Right renal pelvis (tissue), 4 donors: ENCODE measurements at places on chromosomes 4 and X. TPM values are rescaled to one million over a fixed set of nuclear protein-coding genes. Genes with fewer than 3 reads are reported as not detected.

The CD40LG gene
- polyA plus RNA-seq: 0.10 TPM

- no peak for DNase-seq
These were observed 68.4 kb downstream of the MAOB start for GRCh38 chrX:43813898-43814297.

- DNase-seq: no peak
These were observed 579.4 kb downstream of the GRXCR1 start for GRCh38 chr4:43471950-43472349.

DNA sequence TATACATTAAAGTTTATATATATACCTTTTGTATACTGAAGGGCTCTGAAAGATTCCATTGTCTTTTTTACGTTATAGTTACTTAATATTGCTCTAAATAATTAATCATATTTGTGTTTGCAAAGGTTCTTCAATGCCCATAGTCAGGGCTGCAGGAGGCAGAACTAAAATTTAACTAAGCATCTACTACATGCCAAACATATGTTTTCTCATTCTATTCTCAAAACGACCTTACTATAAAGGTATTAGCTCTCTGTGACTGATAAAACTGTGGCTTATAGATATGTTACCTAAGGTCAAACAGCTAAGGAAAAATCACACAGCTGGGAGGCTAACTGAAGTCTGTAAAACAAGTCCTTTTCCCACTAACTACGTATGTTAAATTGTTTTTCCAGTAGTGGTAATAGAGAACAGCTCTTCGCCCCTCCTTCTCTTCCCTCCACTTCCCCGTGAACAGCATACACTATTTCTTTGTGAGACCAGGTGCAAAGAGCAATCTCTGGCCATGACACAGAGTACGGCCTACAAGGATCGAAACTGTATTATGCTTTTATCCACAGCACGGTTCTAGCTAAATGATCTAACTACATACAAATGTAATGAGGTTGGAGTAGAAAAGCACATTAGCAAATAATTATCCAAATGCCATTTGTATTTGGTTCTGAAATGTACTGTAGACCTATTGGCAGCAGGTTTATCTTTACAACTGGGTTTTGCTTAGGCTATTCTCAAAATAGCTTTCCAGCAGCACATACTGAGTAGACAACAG lies 1.7 kb downstream of the CNOT6L start:
- peak; percentile 17 for DNase-seq

GRCh38 chr4:45569619-45570018 lies 554.2 kb downstream of the GABRG1 start:
- DNase-seq: no peak

DNA sequence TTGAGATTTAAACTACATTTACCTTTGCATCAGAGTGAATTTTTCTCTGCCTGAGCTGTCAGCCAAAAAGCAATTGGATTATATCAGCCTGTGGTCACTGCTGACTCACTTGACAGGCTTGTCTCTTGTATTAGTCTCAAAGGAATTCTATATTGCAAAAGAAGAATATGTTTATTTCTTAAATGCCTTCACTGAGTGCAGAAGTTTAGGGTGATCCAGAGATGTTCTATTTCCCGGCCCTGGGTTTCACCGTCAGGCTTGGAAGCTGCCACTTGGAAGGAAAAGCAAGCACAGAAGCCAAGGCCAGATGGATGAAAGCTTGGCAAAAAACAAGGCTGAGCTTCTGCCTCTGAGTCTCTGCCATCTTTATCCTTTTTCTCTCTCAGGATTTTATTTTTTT lies 80.9 kb downstream of the FAM114A1 start:
- no peak for DNase-seq
